ENCODE measurements at places on chromosomes 2 and 18.

- no peak for DNase-seq
These were observed at the start of gene SPEG for GRCh38 chr2:219434718-219435525. TSS of gene SPEG (plus strand) at chr2:219434843. CDS start at chr2:219434978, 135 bp downstream.

DNA sequence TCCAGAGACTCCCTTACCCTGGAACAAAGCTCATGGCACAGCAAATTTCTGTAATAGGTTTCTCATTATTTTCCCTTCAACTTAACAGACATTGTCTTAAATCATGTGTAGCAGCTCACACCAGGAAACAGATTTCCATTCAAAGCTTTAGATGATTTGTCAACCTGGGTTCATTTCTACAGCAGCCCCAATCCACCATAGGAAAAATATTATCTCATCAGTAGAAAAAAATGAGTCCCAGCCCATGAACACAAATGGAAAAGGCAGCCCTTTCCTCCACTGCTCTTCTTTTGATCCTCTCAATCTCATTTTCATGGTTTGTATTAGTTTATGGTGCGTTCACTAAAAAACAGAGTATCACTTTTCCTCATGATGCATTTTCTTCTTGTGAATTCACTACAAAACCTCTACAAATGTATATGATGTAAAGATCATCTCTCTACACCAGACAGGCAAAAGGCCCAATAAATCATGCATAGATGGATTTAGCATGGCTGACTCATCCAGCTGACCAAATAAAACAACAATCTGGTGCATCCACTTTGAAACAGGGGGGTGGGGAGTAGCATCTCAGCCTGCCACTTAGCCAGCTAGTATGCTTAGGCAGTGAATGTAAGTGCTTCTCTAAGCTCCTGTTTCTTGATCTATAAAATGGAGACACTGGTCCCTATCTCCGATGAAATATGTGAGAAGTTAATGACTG lies 78.6 kb downstream of the SATB2 start:
- no peak for DNase-seq

- DNase-seq, result peak; percentile 73
These were observed 37.9 kb downstream of the SLC38A11 start for GRCh38 chr2:164917296-164917903.

GRCh38 chr2:101296371-101296770 lies 12.1 kb downstream of the RNF149 start:
- no peak for DNase-seq

DNA sequence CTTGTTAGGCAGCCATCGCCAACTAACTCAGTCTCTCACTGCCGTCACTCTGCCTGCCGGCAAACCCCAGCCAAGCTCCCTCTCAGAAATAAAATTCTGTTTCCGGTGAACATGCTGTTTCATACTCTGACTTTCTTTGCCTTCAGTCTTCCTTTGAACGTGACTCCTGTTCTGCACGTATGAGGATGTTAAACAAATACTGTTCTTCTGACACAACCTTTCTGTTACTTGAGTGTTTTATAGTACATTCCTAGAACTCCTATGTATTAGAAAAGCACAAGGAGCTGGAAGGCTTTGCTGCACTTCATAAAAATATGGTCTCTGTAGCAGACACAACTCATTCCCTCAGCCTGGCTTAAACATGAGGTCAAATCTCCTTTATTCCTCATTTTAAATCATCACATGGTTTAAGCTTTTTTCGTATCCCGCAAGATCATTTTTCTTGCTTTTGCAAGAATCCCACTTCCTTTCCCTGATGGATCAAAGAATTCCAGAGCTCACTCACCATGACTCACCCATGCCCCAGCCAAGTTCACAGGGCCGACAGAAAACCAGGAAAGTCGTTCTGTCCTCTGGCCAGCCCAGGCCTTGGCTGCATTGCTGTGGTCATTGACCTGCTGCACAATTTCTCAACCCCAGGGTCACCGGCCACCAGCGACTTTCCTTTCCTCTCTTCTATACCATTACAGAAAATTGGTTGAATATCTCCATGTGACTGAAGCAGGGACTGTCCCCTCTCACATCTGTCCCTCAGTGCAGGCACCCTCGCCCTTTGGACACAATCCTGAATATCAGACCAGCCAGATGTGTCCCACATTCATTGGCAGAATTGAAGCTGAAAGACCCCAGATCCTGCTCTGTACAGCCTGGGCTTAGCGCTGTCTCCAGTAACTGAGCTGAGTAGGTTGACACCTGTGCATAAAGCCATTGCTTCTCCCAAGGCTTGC lies 183.1 kb upstream of the ARL4C start:
- DNase-seq, result peak; percentile 93

GRCh38 chr2:127106457-127106990 lies 430 bp downstream of the BIN1 start:
- no peak for DNase-seq

GRCh38 chr2:46001290-46001689 lies 295.9 kb upstream of the EPAS1 start:
- no peak for DNase-seq

GRCh38 chr2:108460345-108461037 lies 11.5 kb downstream of the GCC2 start:
- DNase-seq, result no peak

DNA sequence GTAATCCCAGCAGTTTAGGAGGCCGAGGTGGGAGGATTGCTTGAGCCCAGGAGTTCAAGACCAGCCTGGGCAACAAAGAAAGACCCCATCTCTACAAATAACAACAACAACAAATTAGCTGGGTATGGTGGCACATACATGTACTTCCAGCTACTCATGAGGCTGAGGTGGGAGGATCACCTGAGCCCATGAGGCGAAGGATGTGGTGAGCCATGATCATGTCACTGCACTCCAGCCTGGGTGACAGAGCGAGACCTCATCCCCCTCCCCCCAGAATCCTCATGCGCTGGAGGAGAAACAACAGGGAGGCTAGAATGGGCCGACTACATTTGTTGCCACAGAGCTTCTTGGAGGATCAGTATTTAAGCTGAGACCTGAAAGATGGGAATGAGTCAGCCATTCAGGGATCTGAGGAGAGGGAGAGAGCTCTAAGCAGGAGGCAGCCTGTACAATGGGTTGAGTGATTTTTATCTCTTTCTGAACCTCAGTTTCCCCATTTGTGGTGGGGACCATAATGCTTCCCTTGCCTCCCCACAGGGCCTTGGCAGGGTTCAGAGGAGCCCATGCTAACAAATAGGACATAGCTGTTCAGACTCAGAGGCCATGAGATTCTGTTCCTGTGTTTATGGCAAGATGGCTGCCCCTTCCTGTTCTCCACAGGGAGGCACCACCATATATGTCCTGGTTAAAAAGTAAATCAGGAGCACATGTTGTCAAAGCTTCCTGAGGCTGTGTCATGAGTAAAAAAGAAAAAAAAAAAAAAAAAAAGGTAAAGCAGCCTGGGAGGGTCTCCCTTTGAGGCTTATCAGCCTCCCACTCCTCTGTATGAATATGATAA lies 131.4 kb upstream of the HAAO start:
- no peak for DNase-seq

DNA sequence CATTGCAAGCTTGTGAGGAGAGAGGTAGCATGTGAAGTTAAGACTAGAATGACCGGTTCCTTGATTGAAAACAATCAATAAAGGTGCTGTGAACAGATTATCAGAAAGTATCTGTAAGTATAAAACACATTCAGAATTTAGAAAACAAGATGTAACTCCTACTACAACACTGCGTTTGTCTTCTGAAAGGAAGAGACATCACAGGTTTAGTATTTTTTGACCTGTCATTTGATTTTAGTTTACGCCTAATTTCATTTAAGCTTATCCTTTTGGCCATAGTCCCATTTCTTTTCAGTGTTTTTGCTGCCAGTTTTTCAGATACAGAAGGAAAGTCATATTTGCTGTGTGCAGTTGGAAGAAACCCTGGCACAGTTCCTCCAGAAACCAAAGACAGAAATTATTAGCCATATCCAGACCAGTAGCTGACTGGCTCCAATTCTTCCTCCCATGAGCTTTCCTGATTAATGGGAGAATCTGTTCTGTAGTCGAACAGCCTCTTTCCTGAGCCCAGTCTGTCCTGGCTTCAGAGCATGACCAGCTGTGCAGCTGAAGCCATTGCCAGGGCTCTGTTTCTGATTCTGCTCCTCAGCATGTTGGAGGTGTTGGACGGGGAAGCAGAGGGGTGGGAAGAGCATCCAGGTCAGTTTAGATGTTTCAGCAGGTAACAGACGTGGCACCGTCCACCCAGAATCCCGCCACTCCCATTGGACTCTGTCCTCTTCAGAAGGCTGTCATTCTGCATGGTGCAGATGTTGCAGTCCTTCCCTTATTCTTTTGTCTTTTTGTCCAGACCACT lies 61.0 kb downstream of the CRIM1 start:
- DNase-seq, result no peak

- DNase-seq, result peak; percentile 25
These were observed 93.2 kb downstream of the MIB1 start for GRCh38 chr18:21833604-21834298.

- no peak for DNase-seq
These were observed 351.7 kb upstream of the DCC start for GRCh38 chr18:51988277-51988676.

- no peak for DNase-seq
These were observed 151.1 kb downstream of the PRKCE start for GRCh38 chr2:45802499-45803138.

GRCh38 chr2:141534666-141535362 lies 596.0 kb downstream of the LRP1B start:
- peak; percentile 1 for DNase-seq

DNA sequence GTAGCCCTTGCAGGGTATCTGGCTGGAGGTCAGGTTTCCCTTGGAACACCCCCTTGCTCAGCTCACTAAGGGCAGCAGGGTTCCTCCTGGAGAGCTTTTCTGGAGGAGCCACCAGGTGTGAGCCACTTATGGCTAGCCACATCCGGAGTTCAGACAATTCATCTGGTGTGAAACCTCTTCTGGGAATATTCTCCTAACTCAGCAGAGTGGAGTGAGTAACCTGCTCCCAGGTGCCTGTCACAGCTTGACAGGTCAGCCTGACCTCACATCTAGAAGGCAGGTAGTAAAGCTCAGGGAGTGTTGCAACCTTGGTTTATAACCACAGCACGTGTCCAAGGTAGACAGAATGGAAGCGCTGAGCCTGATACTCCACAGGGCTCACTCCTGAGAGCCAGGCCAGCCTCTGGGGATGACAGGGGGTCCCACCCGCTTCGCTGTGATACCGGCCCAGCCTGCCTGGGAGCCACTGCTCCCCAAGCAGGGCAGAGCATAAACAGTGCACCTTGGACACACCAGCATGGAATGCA lies 62.6 kb upstream of the TGFA start:
- no peak for DNase-seq

DNA sequence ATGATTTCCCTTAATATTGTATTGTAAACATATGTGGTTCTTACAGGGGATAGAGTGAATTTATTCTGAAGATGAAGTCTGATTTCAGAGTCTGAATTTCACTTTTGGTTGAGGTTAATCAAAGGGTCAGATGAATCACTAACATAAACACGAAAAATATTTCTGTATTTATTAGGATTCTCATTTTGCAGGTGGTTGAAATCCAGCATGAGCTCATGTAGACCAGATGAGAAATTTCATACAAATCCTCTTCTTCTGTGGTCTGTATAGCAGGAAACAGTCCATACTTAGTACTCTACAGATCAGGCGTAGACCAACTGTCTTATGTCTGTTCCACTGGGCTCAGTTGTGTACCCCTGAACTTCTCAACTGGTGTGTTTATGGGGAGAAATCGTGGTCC lies 157.8 kb downstream of the BABAM2 start:
- no peak for DNase-seq

DNA sequence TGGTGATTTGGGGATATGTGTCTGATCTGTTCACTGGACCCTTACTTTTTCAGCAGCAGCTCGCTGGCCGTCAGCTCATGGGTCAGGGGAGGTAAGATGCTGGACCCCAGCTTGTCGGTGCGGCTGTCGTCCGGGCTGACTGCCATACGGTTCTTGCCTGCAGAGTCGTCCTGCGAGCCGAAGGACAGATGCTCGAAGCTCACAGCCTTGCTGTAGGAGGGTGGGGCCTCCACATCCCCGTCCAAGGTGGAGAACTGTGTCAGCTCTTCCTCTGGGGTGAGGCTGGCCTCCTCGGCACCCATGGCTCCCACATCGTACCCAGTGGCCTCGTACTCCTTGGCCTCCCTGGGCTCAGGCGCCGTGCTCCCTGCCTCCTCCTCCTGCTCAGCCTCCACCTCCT lies 179.5 kb downstream of the NAPG start:
- no peak for DNase-seq

DNA sequence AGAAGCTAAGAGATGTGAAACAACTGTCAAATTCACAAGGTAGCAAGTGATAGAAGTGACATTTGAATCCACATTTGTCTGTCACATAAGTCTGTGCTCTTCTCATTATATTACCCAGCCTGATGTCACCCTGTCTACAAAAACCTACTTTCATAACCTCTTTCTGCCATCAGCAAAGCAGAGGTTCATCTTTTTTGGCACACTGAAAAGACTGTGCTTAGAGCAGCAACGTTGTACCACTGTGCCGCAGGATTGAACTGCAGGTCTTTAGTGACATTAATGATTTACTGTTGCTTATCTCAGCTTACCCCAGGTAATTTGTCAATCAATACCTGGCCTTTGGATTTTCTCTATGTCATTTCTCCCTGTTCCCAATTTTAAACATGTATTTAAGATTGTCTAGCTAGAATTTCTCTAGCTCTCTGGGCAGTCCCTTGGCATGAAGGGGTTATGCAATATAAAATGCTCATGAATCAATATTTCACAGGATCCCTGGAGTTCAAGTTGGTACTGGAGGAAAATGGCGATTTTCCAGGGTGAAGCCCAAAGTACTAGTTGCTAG lies 31.4 kb upstream of the TDRD15 start:
- no peak for DNase-seq

DNA sequence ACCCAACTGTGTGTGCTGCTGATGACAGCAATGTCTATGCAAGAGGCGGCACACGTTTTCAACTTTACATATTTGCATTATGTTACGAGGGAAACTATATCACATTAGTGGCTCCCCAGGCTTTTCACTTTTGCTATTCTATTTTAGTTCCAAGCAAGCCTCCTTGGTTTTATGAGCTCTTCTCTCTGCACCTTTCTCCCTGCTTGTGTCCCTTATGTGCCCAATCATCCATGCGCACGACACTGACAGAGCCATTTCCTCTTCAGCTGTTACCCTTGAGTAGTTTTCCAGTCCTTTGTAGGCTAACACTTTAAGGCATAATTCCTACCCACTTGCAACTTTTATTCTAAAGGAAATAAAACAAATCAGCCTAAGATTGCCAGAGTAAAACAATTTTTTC lies 154.3 kb downstream of the TCF4 start:
- DNase-seq, result no peak

DNA sequence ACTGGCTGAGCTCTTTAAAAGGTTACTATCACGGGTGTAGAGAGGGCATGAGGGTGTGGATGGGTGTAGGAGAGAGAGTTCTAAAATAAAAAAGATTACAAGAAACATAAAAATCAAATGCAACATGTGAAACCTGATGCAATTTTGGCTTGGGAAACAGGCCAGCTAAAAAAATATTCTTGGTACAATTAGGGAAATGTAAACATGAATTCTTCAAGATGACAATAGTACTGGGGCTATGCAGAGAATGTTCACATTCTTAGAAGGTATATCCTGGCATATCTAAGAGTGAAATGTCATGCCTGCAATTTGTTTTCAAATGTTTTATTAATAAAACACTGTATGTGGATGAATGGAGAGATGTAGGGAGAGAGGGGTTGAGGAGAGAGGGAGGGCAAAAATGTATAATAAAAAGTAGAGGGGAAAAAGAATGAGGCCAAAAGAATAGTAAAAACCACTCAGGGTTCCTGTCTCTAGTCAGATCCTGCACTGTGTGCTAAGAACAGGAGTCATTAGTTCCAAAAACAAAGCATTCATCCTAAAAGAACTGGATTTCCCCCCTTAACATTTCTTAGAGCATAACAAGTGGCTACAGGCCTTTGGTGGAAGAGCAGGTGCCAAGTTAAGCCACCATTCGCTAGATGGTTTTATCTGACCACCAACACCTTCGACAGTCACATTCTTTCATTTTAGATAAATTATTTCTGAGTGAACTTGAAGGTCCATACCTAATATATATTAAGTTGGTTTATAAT lies 77.3 kb downstream of the LPIN2 start:
- no peak for DNase-seq
